T-helper 2 cell treated with Interferon-gamma antibody and Interleukin-4, amounts not matched to agents 5 μg/mL and 100 μg/mL, for 36 hours (primary cell): ENCODE measurements at places on chromosomes 2 and 18.
A peak's percentile ranks its signal among the peaks of the same experiment; 100 is the strongest.

- no peaks in the 10 kb centered on the region for H3K36me3 ChIP-seq
- peaks cover 4% of the 10 kb centered on the region for H3K27me3 ChIP-seq
- H3K4me3 ChIP-seq = no peak overlapping the region
- H3K4me1 ChIP-seq = no peaks in the 10 kb centered on the region
These were observed 144.3 kb downstream of the MTCL1 start for GRCh38 chr18:8849696-8850095.

DNA sequence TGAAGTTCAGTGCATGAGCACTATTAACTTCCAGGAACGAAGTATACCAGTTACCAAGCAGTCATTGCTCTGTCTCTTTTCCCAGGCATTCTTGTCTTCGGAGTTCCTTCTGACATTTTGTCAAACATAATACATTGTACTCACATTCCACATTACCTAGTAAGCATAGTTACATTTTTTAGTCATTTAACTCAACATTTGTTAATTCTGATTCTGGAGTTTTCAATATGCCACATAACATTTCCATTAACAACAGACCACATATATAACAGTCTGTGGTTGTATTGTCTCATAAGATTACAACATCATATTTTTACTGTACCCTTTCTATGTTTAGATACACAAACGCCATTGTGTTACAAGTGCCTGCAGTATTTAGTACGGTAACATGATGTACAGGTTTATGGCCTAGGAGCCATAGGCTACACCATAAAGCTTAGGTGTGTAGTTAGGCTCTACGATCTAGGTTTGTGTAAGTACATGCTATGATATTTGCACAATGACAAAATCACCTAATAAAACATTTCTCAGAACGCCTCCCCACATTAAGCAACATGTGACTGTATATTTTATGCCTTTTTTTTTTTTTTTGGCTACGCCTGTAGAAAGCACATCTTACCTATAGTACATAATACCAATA lies 187.1 kb downstream of the DYM start:
- H3K27ac ChIP-seq = no peak overlapping the region
- H3K4me1 ChIP-seq = no peaks in the 10 kb centered on the region
- no peaks in the 10 kb centered on the region for H3K27me3 ChIP-seq
- no peak overlapping the region for H3K4me3 ChIP-seq
- no peak for DNase-seq

- H3K27me3 ChIP-seq = peaks cover 7% of the 10 kb centered on the region
- no peaks in the 10 kb centered on the region for H3K36me3 ChIP-seq
- H3K27ac ChIP-seq = no peak overlapping the region
- H3K4me1 ChIP-seq = peaks cover 3% of the 10 kb centered on the region
- no peak for DNase-seq
- H3K4me3 ChIP-seq = no peak overlapping the region
These were observed 231.9 kb upstream of the MGAT5 start for GRCh38 chr2:134021830-134022524.

GRCh38 chr2:20094955-20095354 lies 43.5 kb upstream of the LAPTM4A start:
- H3K27ac ChIP-seq = no peak overlapping the region
- no peak for DNase-seq
- no peaks in the 10 kb centered on the region for H3K27me3 ChIP-seq
- peaks cover 2% of the 10 kb centered on the region for H3K4me1 ChIP-seq

GRCh38 chr2:39264733-39265132 lies 21.0 kb upstream of the CDKL4 start:
- no peak for DNase-seq
- H3K4me1 ChIP-seq = peaks cover 14% of the 10 kb centered on the region
- H3K27ac ChIP-seq = no peak overlapping the region
- peaks cover 9% of the 10 kb centered on the region for H3K36me3 ChIP-seq
- no peak overlapping the region for H3K4me3 ChIP-seq
- no peaks in the 10 kb centered on the region for H3K27me3 ChIP-seq

DNA sequence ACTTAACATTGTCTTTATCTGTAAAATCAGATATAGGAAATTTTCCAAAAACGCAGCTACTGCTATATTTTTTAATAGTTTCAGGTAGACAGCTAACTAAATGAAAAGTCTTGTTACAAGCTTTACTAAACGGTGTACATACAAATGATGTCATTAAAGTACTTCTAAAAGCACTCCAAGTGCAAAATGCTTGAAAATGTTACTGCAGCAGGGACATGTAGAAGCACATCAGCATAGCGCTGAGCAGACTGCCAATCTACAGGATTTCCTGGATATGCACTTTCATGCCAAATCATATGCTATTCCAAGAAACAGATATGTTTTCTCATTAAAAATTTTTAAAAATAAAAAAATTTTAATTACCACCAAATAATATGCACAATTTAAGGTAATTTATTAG lies 61.7 kb downstream of the SMAD2 start:
- no peak overlapping the region for H3K4me3 ChIP-seq
- peaks cover 43% of the 10 kb centered on the region for H3K36me3 ChIP-seq
- no peaks in the 10 kb centered on the region for H3K27me3 ChIP-seq
- H3K27ac ChIP-seq = no peak overlapping the region
- no peak for DNase-seq

DNA sequence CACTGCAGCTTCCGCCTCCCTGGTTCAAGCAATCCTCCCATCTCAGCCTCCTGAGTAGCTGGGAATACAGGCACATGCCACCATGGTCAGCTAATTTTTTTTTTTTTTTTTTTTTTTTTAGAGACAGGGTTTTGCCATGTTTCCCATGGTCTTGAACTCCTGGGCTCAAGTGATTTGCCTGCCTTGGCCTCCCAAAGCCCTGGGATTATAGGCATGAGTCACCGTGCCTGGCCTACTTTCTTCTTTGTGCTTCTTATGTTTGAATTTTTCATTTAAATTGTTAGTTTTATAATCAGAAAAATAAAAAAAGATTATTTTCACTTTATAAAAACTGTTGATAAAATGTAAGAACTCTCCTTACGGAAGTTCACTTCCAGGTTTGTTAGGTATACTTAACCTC lies 101.5 kb upstream of the LPIN2 start:
- H3K4me1 ChIP-seq = no peaks in the 10 kb centered on the region
- no peaks in the 10 kb centered on the region for H3K36me3 ChIP-seq
- H3K4me3 ChIP-seq = no peak overlapping the region
- no peaks in the 10 kb centered on the region for H3K27me3 ChIP-seq
- H3K27ac ChIP-seq = no peak overlapping the region

- H3K4me3 ChIP-seq = no peak overlapping the region
- no peaks in the 10 kb centered on the region for H3K4me1 ChIP-seq
- H3K36me3 ChIP-seq = no peaks in the 10 kb centered on the region
- no peak overlapping the region for H3K27ac ChIP-seq
- no peaks in the 10 kb centered on the region for H3K27me3 ChIP-seq
These were observed 59.6 kb downstream of the FASTKD2 start for GRCh38 chr2:206824993-206825392.

DNA sequence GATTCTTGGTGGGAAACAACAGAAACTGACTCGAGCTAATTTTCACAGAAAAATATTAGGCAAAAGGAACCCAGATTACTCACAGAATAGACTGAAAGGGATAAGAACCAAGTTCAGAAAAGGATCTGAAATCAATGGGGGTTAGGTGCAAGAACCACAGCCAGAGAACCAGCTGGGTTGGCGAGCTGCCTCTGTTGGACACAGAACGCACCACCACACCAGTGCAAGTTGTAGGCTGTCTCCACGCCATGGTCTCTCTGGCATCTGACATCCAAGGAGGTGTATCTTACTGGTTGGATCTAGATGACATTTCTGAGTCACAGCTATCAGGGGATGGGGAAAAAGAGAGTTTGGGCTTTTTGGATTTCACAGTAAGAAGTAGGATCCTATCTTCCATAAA lies 18.6 kb upstream of the ONECUT2 start:
- DNase-seq = no peak
- no peaks in the 10 kb centered on the region for H3K36me3 ChIP-seq
- H3K27me3 ChIP-seq = peaks cover 4% of the 10 kb centered on the region
- H3K4me3 ChIP-seq = no peak overlapping the region

- no peaks in the 10 kb centered on the region for H3K27me3 ChIP-seq
- H3K4me1 ChIP-seq = no peaks in the 10 kb centered on the region
- no peaks in the 10 kb centered on the region for H3K36me3 ChIP-seq
- H3K4me3 ChIP-seq = no peak overlapping the region
- no peak for DNase-seq
These were observed 225.5 kb downstream of the DYSF start for GRCh38 chr2:71678874-71679273.

DNA sequence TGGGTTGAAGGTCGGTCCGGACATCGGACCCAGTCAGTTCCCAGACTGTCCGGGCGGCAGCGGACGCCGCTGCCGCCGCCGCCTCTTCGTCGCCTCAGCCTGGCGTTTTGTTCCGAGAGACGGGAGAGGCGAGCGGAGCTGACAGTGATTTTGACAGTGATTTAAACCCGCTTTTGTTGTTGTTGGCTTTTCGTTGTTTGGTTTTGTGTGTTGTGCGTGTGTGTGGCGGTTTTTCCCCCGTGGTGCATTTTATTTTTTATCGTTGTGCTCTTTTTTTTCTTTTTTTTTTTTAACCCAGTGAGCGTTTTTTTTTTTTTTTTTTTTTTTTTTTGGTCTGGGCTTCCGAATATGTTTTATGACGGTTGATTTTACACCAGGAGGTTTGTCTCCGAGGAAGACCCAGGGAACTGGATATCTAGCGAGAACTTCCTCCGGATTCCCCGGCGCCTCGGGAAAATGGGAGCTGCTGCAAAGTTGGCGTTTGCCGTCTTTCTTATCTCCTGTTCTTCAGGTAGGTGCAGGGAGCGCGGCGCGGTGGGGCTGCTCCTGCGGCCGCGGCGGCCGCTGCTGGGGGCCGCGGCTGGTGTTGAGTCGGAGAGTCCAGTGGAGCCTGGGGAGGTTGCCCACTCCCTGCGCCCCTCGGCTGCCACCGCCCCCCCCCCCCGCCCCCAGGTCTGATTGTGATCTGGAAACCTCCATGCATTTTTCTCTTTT lies at the start of gene ACVR2A:
Gene ACVR2A (plus strand): TSS at position 333 of the 714 bp plus-strand sequence. CDS start 124 bp downstream, at position 457.
- H3K4me1 ChIP-seq = peaks cover 27% of the 10 kb centered on the region

DNA sequence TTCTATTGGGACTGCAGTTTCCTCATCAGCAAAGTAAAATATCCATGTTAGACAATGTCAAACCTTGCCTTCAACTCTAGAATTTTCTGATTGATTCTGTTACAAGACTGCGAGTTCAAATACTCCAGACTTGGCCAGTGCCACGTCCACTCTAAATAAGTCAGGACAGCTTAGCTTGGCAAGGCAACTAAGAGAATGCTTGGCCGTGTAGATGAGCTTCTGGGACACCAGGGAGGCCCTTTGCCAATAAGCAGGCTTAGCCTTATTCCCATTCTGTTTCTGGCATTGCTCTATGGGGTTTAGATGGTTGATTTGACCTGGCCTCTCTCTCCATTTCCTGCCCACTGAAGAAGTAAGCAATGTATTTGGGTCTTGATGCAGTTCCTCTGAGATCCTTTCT lies 218.1 kb upstream of the SIX2 start:
- H3K27ac ChIP-seq = no peak overlapping the region
- no peaks in the 10 kb centered on the region for H3K36me3 ChIP-seq
- no peak overlapping the region for H3K4me3 ChIP-seq
- peaks cover 22% of the 10 kb centered on the region for H3K27me3 ChIP-seq
- no peak for DNase-seq

- H3K27ac ChIP-seq = peak overlapping the region; percentile 86
- no peaks in the 10 kb centered on the region for H3K27me3 ChIP-seq
- no peak for DNase-seq
- peak overlapping the region; percentile 73 for H3K4me3 ChIP-seq
- H3K36me3 ChIP-seq = peaks cover 54% of the 10 kb centered on the region
These were observed 48.0 kb downstream of the ARHGAP15 start for GRCh38 chr2:143177096-143177786.

GRCh38 chr2:207528980-207529329 lies 807 bp upstream of the CREB1 start:
- peak overlapping the region; percentile 99 for H3K27ac ChIP-seq
- H3K4me3 ChIP-seq = peak overlapping the region; percentile 96
- peaks cover 26% of the 10 kb centered on the region for H3K36me3 ChIP-seq
- H3K27me3 ChIP-seq = peaks cover 2% of the 10 kb centered on the region

DNA sequence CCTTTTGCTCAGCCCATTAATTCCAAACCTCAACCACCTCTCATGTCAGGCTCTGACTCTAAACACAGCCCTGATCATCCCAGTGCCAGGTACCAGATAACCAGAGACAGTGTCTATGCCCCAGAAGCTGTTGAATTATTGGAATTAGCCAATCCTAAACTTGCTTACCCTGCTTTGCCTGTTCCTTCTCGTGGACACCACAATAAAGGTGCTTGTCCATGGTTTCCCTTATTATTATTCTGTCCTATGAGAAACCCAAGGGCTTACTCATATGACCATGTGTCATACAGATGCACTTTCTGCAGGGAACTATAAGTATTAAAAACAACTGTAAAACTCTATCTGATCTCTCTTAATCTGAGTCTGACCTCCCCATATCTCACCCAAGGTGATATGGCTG lies 2193.8 kb upstream of the PIK3C3 start:
- H3K27me3 ChIP-seq = no peaks in the 10 kb centered on the region
- H3K4me1 ChIP-seq = no peaks in the 10 kb centered on the region
- no peak overlapping the region for H3K27ac ChIP-seq
- no peak for DNase-seq
- no peak overlapping the region for H3K4me3 ChIP-seq

DNA sequence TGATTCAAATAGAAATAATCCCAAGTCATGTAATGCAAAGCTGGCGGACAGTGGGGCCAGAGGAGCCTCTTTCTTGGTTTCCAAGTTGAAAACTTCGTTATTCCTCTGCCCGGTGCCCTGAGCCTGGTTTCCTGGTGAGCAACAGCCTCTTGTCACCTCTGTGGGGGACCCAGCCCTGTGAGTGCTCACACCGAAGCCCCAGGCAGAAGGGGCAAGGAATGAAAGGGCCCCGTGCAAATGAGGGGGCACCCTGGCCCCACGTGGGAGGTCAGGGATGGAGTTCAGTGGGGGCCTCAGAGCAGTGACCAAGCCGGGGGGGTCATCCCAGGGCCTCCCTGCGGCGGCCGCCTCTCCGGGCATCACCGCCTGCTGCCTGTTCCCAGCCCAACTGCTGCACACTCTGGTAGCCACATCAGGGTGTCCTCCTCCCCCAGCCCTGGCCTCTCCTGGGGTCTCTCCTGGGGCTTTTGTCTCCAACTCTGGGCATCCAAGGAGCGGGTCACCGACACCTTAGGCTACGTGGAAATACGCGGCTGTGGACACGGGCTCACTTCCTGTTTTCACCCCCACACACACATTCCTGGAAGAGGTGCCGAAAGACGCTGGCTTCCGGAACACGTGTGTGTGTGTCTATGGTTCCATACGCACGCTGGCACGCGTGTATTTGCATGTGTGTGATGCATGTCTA lies 64.5 kb downstream of the TWIST2 start:
- no peak overlapping the region for H3K27ac ChIP-seq
- DNase-seq = no peak
- H3K36me3 ChIP-seq = no peaks in the 10 kb centered on the region
- H3K4me1 ChIP-seq = no peaks in the 10 kb centered on the region
- H3K4me3 ChIP-seq = no peak overlapping the region

- no peak overlapping the region for H3K4me3 ChIP-seq
- H3K27ac ChIP-seq = no peak overlapping the region
- H3K4me1 ChIP-seq = no peaks in the 10 kb centered on the region
- DNase-seq = no peak
- no peaks in the 10 kb centered on the region for H3K27me3 ChIP-seq
- no peaks in the 10 kb centered on the region for H3K36me3 ChIP-seq
These were observed 47.0 kb downstream of the CYP27C1 start for GRCh38 chr2:127173057-127173456.
